Omental fat pad (tissue), 4 donors: ENCODE measurements at places on chromosomes 5 and 9.

GRCh38 chr5:164051745-164052144 is 546.3 kb downstream of the MAT2B start:
- no peak for DNase-seq

- no peak for DNase-seq
These were observed 26.2 kb downstream of the GRIA1 start for GRCh38 chr5:153516504-153517240.

DNA sequence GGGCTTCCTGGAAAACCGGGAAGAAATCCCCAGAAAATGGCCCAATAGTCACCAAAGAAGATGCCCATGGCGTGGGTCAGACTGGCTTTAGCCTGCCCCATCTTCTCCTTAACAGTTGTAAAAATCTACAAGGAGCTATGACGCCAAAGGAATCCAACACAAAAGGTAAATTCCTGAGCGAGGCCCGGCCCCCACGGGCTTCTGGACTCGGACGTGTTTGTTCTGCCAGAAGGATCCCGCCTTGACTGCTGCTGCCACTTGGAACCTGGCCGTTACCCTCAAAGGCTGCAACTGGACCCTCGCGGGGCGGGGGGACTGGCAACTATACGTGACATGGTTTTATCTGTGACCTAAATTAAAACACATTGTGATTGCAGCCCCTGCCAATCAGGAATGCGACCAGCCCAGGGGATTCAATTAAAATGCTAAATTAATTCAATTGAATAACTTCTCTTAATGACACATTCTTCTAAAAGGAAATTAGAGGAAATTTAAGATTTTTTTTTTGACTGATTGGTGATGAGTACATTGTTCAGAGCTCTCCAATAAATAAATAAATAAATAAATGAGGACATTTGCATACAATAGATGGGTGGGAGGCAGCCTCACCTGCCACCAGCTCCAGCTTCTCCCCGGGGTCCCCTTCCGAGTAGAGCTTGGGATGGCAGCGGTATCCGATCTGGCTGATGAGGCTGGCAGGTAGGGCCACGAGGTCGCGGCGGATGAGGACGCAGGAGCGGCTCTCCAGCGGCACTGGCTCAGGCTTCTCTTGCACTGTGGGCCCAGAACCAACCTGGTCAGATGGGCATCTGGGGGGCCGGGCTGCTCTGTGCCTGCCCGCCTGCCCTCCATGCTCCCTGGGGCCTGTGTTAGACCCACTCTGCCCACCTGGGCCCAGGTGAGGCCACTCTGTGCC is 54.7 kb upstream of the UBAC1 start:
- DNase-seq = no peak

GRCh38 chr5:124554746-124555578 is 191.5 kb downstream of the ZNF608 start:
- DNase-seq = no peak

DNA sequence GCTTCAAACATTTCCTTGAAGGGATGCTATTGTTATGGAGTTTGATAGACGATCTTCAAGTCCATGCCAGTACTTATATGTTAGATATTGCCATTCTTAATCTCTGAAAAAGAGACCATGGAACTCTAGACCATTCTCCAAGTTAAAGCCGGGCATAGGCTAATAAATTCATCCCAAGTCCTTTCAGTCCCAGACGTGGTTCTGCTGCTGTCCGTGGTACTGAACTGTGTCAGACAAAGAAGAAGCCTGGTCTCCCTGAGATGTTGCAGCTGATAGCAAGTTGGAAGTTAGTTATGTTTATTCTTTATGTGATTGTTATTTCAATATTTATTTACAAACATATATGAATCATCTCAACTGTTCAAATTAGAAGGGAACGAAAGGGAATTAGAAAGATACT is 158.7 kb downstream of the NMUR2 start:
- DNase-seq = no peak

GRCh38 chr5:34039398-34040157 is 3.4 kb downstream of the C1QTNF3 start:
- DNase-seq = no peak

- no peak for DNase-seq
These were observed 14.5 kb upstream of the AUH start for GRCh38 chr9:91376239-91376638.

DNA sequence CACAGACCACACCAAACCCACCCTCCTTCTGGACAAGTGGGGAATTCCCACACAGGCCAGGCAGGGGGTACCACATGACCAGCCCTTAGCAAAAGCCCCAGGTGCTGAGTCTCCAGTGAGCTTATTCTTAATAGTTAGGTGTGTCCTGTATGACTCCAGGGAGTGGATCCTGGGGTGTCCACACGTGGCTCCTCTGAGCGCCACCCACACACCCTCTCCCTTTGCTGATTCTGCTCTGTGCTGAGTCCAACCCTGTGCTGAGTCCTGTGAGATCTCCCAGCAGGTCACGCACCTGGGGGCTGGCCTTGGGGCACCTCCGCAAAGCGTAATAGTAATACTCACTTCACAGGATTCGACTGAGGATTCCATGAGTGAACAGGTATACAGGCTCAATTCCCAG is 12.7 kb downstream of the LRRC14B start:
- no peak for DNase-seq

DNA sequence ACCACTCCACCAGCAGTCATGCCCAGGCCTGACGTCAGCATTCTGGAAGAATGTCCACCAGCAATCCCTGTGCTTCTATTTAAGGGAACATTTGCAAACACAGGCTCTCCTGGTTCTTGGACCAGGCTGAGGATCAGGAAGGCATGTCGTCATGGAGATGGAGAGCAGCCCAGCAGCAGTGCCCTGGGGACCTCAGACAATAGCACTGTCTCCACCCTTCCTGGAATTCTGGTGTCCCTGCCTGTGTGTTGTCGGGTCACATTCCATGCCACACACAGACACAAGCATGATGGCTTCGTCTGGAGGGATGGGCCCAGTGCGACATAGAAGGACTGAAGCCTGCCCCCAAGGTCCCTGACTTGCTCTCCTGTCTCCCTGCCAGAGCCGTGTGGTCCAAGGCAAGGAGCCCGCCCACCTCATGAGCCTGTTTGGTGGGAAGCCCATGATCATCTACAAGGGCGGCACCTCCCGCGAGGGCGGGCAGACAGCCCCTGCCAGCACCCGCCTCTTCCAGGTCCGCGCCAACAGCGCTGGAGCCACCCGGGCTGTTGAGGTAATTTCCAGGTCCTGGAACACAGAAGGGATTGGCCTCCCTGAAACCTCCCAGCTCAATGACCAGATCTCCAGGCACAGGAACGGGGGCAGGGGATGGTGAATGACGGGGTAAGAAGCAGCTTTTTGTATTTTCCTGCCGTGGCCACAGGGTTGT is 43.8 kb downstream of the STOM start:
- no peak for DNase-seq

- no peak for DNase-seq
These were observed 25.4 kb upstream of the ALDOB start for GRCh38 chr9:101460965-101461364.

DNA sequence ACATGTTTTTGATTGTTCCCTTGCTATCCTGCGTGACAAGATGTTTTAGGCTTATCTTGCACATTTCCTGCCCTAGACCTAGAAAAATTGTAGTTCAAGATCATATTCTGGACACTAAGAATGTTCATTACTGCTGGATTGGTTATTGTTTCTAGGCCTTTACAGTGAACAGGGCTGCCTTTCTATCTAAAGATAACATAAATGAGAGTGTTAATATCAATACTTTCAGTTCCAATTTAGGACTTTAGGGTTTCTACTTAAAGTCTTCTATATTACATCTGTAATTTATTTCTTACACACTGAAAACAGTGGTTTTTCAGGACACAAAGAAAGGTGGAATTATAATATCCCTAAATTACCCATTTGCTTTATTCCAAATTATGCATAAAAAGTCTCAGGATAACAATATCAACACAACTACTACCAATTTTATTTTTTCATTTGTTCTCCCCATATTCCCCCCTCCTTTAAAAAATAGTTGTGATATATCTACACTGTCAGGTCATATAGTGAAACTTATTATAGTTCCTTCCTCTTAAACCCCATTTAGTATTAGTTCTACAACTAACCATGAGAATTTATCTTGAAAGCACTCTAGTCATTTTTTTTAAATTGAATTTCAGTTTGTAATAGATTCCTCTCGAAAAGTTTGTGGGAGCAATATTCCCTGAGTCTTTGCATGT is 293.9 kb upstream of the RIOK2 start:
- DNase-seq = no peak

GRCh38 chr5:28648108-28648507 is 1609.7 kb upstream of the CDH9 start:
- no peak for DNase-seq

GRCh38 chr5:76754668-76755078 is 38.7 kb downstream of the F2R start:
- no peak for DNase-seq

DNA sequence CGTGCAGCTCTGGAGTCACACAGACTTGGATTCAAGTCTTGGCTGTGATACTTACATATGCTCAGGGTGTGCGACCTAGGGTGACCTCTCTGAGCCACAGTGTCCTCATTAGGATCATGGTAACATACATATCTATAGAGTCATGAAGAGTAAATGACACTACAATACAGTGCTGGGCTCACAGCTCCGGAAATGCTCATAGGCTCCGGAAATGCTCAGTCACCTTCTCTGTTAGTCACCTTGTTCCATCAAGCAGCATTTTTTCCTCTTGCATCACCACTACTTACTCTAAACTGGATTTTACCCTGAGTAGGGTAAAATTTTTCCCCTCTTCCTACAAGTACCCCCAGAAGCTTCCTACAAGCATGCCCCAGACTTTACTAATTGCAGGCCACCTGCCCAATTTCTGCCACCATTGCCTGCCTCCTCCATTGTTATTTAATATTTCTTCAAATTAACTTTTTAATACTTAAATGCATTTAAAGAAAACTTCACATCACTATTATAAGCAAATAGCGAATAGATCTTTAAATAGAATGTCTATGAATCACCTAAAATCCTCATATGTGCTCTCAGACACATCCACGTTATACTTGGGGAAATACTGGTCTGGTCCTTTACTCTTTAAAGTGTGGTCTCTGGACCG is 147.6 kb upstream of the SPRY4 start:
- DNase-seq = no peak

DNA sequence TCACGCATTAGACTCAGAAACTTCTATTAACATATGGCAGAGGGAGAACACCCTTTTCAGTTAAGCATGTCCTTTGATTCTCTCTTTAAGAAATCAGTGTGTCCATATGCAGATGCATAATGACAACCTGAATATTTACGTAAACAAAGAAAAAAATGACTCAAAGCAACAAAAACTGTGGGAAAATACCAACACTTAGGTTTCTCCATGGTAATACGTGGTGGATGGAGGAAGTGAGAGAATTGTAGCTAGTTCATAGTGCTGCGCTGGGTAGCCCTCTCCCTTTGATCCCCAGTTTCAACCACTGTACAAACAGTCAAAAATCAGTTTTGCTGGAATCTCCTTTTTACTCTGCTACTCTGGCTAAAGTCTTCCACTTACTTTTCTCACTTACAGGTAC is 2.0 kb upstream of the MAP3K1 start:
- no peak for DNase-seq

DNA sequence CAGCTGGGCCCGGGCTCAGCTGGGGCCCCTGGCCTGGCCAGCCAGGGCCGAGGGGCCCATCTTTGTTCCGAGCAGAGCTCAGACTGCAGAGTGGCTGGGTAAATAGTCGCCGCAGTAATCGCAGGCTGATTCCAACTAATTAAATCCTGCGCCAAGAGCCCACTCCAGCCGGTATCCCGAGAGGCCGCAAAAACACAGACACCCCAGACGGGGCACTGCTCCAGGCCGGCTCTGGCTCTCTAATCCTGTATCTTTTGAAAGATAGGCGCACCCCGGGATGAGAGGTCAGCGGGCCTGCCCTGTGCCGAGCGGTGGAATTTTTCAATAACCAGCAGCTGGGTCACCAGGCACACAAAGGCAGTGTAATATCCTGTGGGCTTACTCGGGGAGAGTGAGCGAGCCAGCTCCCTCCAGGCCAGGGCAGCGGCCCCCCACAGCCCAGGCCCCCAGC is 57.7 kb downstream of the LMX1B start:
- DNase-seq = no peak

- DNase-seq = peak; percentile 63
These were observed 50.0 kb upstream of the SLC25A51 start for GRCh38 chr9:37953775-37954437.

DNA sequence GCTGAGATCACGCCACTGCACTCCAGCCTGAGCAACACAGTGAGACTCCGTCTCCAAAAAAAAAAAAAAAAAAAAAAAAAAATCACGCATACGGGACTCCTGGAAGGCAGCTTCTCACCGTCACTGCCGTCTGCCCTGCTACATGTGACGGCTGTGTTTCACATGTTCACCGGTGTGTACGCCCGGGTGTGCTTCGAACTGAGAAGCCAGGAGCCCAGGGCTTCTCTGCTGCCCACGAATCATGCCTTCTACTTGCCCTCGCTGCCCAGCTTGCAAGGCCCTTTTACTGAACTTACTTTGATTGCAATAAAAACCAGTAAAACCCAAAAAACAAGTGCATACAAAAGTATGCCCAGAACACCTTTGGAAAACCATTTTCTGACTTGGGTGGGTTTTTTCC is 5.8 kb upstream of the NKD2 start:
- DNase-seq = peak; percentile 10

- DNase-seq = no peak
These were observed 1.7 kb downstream of the RRAGA start for GRCh38 chr9:19050637-19051591.

GRCh38 chr5:140189977-140190871 is 15.2 kb downstream of the CYSTM1 start:
- DNase-seq = no peak

DNA sequence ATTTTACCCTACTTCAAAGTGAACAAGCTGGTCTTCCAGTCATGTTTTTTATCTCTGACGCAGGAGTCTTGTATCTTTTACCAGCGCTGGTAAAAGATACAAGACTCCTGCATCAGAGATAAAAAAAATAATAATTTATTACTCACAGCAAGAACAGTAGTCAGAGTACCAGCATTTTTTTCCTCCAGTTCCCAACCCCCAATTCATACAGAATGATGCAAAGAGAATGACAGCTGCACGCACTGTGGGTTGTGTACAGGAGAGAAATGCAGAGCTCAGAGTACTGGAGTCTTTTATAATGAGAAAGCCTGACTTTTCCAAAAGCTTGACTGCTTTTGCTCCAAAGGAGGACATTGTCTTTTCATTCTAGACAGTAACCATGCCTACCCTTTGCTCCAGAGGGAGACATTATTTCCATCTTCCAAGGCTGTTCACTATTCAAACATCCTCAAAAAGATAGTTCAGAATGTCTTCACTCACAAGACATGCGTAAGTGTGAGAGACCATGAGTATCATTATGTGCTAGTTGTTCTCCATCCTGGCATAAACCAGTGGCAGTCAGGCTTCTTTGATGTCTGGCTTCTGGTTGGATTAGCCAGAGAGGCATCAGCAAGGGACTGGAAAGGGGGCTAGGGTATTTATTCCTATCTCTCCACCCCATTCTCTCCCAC is 14.3 kb upstream of the RANBP6 start:
- no peak for DNase-seq

GRCh38 chr5:33032271-33033070 is 321.4 kb downstream of the NPR3 start:
- DNase-seq = no peak

- no peak for DNase-seq
These were observed 7.7 kb downstream of the CXCL14 start for GRCh38 chr5:135571066-135571609.

- no peak for DNase-seq
These were observed 2.1 kb downstream of the PRRC1 start for GRCh38 chr5:127519527-127519926.

- DNase-seq = peak; percentile 74
These were observed 10.4 kb downstream of the LRRC8A start for GRCh38 chr9:128892221-128892921.

- DNase-seq = no peak
These were observed 15.1 kb upstream of the LURAP1L start for GRCh38 chr9:12759761-12760160.
